ENCODE measurements at places on chromosomes 1 and 21.

GRCh38 chr21:46386734-46387088, 62.8 kb downstream of the PCNT start:
- DNase-seq: no peak

- no peak for DNase-seq
Observed at GRCh38 chr1:64097859-64098258, 105.6 kb upstream of the UBE2U start.

- no peak for DNase-seq
Observed at GRCh38 chr1:3881193-3881480, 18.9 kb downstream of the C1orf174 start.

DNA sequence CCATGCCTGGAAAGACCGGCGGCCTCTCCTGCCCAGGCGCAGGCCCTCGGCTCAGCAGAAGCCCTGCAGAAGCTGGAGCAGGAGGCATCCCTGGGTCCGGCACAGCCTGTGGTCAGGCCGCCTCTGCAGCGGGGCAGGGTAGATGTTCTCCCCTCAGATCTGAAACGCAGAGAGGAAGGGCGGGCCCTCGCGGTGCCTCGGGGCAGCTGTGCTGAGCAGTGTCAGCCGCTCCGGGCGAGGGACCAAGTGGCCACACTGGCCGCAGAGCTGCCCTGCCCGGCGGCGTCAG, 175.3 kb upstream of the ARHGEF16 start:
- no peak for DNase-seq

GRCh38 chr1:214220891-214221290, 60.1 kb upstream of the SMYD2 start:
- DNase-seq: no peak

DNA sequence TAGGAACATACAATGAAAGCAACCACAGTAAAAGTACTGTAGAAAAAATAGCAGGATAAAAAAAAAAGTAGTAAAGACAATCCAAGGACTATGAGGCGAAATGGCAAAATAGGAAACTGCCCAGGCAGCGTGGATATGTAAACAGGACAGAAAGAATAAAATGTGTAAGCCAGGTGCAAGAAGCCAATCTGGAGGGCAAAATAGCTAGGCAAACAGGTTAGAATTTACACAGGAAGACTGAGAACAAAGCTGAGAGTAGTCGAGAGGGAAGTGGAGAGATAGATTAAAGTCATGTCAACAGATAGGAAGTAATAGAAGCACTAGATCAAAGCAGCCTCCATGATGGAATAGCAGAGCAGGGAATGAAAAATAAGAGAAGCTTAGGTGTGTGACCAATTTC, 124.2 kb upstream of the B3GALT2 start:
- DNase-seq: no peak

GRCh38 chr1:113846391-113847035, 25.0 kb downstream of the PTPN22 start:
- no peak for DNase-seq

DNA sequence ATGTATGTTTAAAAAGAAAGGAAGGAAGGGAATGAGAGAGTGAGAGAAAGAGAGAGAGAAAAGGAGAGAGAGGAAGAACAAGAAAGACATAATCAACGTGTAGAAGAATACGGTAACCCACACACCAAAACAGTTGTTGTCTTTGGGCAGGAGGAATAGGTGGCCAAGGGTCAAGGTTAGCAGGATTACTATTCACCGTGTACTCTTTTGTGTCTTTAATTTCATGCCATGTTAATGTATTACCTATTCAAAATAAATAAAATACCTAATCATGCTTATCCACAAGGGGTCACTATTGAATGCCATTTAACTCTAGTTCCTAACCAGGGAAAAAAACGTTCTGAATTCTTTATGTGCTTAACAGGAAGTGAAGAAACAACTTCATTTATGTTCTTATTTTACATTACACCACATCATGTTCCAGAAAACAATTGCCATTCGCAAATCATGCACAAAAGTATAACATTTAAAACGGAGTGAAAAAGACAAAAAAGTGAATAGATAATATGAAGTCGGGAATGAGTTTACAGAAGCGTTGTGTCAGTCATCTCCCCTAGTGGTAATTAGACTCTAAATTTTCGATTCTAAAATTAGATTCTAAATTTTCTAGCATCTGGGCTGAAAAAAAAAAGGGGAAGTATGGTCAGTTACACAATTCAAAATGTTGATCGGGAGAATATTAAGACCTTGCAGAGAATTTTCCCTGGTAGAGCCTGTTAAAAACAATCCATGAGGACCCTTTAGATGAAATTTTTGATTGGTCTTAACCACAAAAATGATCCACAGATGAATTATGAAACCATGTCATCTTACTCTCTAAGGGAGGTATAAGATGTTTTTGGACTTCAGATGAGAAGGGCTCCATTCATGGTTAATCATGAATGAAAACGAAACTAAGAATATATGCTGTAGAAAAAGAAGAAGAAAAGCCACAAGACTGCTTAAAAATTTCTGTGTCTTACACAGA, 700 bp upstream of the KMO start:
- no peak for DNase-seq

DNA sequence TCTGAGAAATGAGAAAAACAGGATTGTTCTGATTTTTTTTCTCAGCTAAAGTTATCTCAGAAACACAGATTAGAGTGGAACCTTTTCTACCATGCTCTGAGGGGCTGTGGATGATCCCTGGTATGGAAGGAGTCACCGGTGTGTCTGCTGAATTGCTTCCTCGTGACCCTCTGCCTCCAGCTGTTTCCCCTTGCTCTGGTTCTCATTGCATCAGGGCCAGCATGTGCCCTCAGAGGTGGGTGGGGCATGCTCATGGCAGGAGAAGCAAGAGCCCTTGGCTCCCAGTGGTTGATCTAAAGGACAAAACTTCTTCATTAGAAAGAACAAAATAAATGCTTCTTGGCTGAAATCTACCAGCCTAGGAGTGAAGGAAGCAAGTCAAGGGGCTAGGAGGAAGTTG, 183.2 kb upstream of the HMCN1 start:
- DNase-seq: no peak

DNA sequence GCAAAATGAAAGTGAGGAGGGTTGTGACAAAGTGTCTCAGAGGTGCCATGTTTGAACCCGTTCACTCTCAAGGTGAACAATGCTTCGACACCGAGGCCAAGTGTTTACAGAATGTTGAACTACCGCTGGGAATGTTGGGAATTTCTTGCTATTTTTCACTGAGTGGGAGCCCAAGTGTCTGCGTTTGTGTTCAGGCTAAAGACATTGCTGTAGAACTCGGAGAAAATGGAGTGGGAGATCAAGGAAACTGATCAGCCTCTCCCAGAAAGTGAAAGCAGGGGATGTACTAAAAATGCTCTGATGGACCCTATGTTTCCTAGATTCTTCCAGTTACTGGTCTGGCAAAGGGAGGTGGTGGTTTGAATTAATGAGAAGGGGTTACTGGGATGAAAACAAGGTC, 207.5 kb downstream of the BACH1 start:
- DNase-seq: no peak

DNA sequence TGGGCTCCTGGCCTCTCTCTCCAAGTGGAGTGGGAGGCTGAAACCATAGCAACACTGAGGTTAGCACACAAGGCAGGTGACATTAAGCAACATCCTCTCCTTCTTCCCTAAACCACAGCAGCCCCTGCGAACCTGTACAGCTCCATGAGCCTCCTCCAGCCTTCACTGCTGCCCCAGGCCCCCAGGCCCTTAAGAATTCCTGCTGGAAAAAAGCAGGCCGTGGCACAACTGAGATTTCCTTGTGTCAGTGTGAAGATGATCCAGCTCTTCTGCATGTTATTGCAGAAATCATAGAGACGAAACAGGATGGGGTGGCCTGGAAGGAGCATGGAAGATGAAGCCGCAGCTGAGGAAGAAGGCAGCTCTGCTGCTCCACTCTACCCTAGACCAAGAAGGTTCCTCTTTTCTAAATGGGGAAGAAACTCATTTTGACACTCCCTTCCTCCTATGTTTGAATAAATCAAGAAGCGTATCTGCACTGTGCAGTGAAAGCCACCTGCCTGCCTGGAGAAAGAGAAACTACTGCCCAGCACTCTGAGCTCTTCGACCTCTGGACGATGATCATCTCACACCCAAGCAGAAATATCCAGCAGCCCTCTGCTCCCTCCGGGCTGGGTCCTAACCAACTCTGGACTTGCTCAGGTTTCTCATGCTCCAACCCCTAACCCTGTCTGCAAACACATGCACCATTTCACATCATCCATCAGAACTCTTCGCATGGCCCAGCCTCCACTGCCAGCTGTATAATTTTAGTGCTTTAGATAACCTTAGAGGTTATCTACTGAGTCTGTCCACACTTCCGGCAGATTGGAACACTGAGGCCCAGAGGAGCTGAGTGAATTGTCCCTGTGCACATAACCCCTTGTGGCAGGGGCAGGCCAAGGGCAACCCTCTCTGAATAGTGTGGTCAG, 20.7 kb downstream of the SH3BP5L start:
- DNase-seq: no peak

DNA sequence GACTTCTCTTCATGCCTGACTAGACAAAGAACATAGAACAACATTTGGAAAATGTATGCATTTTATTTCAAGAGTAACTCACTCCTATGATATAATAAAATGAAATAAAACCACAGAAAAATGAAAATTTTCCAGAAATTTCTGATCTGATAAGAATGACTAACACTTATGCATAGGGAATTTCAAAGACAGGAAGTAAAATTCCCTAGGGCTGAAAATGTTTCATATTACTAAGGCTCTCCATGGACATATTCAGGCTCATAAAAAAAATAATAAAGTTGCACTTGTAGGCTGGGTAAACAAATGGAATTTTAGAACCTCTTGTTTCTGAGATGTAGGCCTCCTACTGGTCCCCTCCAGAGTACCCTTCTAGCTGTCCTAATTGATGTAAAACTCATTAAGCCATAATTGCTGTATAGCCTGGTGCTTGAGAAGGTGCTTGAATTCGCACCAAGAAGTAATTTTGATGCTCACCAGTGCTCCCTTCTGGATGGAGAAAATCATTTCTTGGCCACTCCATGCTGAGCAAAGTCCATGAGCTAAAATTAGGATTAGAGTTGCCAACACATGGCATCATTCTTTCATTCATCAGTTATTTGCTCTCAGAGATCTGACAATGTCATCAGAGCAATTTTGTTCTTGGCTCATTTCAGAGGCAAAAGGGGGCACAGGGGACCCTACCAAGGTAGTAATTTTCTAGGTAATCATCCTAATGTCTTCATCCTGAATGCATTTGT, 641.0 kb upstream of the CAMK1G start:
- DNase-seq: no peak

DNA sequence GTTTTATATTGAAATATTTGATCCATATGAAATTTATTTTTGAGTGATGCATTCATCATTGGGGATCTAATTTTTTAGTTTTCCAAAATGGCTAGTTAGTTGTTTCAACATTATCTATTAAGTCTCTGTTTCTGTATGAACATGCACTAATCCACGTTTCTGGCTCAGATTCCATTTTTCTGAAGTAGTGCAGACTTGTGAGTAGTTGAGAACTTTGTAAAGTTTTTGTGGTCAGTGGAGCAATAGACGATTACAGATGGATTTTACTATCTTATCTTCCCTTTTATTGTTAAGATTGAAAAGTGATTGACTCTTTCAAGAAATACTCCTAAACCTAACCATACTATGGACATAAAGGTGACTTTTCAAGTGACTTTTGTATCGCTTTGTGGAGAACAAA, 16.7 kb downstream of the SOAT1 start:
- no peak for DNase-seq

- no peak for DNase-seq
Observed at GRCh38 chr1:219159946-219160645, 13.6 kb upstream of the LYPLAL1 start.

GRCh38 chr1:27954186-27954585, 5.6 kb upstream of the XKR8 start:
- DNase-seq: no peak

- DNase-seq: peak; percentile 47
Observed at GRCh38 chr1:221263831-221264767, 384.9 kb downstream of the HLX start.

DNA sequence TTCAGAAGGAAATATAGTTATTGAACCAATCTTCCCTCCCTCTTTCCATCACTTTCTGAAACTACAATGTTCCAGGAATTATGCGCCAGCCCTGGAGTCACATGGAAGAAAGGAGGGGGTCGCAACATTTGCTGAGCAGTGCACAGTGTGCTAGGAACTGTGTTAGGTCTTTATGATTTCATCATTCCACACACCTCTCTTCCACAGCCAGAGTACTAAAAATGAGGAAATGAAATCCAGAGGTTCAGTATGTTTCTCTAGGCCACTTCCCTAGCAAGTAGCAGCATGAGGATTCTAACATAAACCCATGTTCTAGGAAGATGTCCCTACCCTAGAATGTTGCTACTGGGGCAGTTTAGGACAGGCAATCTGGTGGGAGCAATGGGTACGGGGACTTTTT, 158.1 kb downstream of the SLC45A1 start:
- DNase-seq: no peak

DNA sequence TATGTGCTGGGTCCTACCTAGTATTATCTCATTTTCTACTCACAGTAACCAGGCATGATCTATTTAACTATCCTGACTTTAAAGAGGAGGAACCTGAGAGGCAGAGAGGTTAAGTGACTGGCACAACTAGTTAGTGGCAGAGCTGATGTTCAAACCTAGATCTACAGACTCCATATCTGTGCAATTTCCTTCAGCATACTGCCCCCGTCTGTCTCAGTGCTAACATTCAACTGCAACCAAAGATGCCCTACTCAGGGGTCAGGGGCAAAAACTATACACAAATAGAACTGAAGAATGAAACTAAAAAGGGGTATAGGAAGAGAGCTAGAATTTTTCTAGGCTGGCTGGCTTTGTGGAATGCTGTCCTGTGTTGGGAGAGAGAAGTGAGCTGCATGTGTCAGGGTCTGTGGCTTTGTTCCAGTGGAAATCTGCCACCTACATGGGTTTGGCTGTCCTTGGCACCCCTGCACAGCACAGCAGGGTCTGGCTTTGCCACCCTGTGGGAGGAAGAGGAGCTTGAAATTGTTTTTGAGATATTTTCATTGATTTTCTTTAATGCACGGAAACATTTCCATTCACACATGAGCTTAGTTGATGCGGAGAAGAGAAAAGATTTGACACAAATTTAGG, 368.5 kb downstream of the RPS6KC1 start:
- DNase-seq: no peak

- DNase-seq: no peak
Observed at GRCh38 chr1:244968471-244968871, 104.1 kb upstream of the HNRNPU start.

GRCh38 chr1:58515794-58516401, 30.6 kb downstream of the OMA1 start:
- peak; percentile 66 for DNase-seq

- DNase-seq: no peak
Observed at GRCh38 chr1:23779826-23780371, 1.7 kb downstream of the PITHD1 start.

GRCh38 chr21:29237110-29238052, 61.3 kb upstream of the BACH1 start:
- no peak for DNase-seq
